Activated CD8-positive, alpha-beta memory T cell treated with anti-CD3 and anti-CD28 coated beads for 24 hours (primary cell): ENCODE measurements at places on chromosomes 1 and 21.

- DNase-seq: no peak
Observed at GRCh38 chr1:117752661-117753060, 146.8 kb downstream of the TENT5C start.

GRCh38 chr1:56992318-56993125 is 26.7 kb upstream of the C8B start:
- no peak for DNase-seq

- DNase-seq: no peak
Observed at GRCh38 chr1:115400891-115401290, 62.8 kb upstream of the NGF start.

GRCh38 chr21:46607636-46608035 is 2.8 kb upstream of the S100B start:
- DNase-seq: no peak

DNA sequence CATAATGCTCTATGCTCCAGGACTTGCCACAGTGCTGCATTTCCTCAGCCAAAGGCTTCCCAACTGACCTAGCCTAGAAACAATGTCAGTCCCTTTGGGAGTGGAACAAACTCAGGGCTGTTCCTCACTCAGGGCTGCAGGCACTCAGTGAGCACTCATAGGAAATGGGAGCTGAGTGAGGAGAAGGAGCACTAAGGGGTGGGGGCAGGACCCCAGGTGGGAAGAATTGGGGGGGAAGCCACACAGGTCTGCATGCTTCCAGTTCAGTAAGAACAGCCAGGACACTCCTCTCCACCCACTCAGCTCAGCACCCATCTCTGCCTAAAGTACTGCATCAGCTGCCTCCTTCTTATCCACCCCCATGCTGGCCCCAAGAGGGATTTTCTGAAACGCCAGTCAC is 7.3 kb upstream of the SLC5A9 start:
- DNase-seq: no peak

DNA sequence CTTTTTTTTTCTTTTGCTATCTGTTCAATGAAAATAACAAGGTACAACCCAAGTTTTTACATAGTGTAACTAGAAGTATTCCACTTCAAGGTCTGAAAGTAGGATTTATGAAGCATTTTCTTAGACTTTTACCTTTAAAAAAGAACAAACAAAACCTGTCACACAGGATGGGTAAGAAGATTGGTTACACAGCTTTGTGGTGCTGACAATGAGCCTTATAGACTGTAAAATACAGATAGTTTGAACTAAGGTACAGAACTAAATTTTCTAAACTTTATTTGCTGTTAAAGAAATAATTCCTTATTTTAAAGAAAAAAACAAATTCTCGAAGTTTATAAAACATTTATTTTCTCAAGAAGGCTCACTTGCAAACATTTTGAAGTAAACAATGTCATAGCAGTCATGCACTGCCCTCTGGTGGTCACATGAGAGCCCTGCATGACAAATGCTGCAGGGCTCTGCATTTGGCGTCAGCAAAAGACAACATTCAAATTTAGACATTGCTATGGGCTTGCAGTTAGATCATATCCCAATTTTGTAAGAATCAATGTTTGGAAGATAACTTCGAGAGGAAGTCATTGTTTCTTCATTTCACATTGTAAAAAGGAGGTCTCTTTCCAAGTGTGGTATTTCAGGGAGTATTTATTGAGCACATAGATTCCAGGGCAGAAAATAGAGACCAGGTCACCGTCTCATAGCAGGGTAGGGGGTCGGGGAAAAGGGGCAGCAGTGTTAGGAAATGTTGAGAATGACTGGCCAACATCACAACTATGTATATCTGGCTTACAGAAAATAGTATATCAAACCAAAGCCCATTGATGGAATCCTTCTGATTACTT is 115.3 kb upstream of the FMN2 start:
- peak; percentile 66 for DNase-seq

DNA sequence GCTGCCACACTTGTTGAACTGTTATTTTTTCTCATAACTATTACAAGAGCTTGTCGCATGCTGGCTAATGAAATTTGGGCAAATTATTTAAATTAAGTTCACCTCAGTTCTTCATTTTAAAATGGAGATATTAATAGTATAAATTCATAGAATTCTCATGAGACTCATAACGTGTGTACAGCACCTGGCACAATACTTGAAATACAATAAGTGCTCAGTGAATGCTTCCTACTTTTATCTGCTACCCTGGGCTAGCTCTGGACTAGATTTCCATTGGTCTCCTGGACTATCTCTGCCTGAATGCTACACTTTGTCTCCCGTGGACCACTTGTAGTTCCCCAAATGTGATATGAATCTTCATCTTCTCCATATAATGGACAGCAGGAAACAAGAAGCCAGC is 919 bp downstream of the SLAMF6 start:
- DNase-seq: no peak
